ENCODE measurements at places on chromosomes 2 and 18.
A peak's percentile ranks its signal among the peaks of the same experiment; 100 is the strongest.

GRCh38 chr2:31812051-31812798 lies 198.6 kb downstream of the MEMO1 start:
- DNase-seq, result peak; percentile 74

- DNase-seq, result peak; percentile 12
These were observed 82.6 kb upstream of the TANK start for GRCh38 chr2:161077367-161078210.

- peak; percentile 39 for DNase-seq
These were observed 10.2 kb upstream of the MMADHC start for GRCh38 chr2:149597668-149598326.

DNA sequence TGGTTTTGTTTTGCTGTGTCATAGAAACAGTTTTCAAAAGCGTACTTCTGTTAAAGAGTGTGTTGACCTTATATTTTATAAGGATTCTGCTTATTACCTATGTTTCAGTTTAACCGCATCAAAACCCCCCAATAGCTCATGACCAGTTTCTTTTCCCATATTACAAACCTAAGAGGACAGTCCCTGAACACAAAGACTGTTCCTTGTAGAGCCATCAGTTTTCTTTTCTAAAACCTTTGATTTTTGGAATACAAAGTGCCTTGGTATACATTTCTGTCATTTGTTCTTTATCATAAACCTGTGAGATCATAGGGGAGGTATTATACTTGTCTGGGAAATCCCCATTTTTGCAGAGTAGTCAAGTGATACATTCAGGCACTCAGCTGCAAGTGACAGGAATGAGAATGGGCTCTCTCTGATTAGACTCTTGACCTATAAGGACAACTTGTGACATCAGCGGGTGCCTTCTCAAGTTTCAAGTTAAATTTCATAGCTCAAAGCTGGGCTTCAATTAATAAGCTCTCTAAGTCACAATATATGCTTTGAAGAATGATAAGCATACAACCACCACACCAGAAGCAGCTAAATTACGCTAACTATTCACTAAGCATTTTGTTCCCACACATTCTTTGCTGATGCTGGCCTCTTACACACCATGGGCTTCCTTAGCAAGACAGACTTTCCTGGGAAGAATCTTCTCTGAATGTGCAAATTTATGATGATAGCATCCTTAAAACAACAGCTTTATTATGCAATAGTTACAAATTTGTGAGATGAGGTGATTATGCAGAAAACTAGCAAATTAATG lies 97.5 kb upstream of the CD302 start:
- DNase-seq, result no peak

GRCh38 chr18:49048396-49049020 lies 97.7 kb upstream of the SMAD7 start:
- DNase-seq, result no peak

- no peak for DNase-seq
These were observed 37.8 kb downstream of the CYP26B1 start for GRCh38 chr2:72109904-72110303.

GRCh38 chr2:235377176-235377575 lies 116.7 kb upstream of the AGAP1 start:
- DNase-seq, result no peak

DNA sequence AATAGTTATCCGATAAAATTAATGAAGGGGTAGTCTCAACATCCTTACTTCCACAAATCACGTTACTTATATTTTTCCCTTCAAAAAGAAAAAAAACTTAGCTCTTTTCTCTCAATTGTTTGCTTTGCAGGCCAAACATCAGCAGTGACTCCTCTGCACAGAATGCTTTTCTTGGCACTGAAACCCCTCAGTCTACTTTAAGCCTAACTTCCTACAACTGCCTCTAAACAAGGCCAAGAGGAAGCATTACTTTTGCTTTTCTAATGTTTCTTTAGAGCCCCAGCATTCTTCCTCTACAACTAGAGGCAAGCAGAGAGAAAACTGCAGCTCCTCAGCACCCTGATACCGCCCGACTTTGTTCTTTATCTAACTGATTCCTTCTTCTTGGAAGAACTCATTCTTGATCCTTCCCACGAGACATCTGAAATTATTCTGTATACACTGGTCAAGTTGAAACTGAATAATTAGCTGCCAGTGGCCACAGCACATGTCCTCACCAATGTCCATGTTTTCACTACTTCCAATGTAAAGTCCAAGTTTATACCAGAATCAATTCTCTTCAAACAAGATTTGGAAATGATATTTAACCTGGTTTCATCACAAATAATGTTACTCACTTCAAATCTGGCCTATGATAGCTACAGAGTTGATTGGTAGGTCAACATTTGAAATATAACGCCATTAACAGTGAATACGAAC lies 55.3 kb downstream of the DTNB start:
- DNase-seq, result no peak

- DNase-seq, result no peak
These were observed 86.6 kb downstream of the EPHA4 start for GRCh38 chr2:221485503-221485870.

Data from GM13976 (cell line).